ENCODE measurements at places on chromosomes 3 and 15.

DNA sequence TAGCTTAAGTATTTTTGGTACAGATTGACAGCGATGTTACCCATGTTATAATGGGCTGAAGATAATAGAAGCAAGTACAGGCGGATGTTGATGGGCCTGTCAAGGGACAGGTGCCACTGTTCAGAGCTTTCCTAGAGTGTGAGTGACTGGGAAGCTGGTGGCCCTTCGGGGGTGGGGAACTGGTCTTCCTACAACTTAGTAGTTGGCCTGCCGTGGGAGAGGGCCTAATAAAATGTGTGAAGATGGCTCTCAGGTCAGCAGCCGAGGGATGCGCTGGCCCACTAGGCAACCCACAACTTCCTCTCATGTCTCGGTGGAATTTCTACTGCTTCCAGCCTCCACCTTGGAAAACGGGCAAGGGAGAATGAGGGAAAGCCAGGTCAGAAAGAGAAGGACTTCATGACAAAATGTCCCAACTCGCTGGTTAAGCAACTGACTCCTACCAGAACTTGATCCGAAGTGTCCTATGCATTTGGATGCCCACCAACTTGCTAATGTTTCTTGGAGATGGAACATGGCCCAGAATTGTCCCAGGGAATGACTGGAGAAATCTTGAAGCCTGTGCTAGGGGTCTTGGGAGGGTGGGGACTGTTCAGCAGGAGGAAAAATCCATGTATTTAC lies 1.4 kb downstream of the GYG1 start:
- DNase-seq = no peak

- no peak for DNase-seq
These were observed 73.8 kb upstream of the ZBED2 start for GRCh38 chr3:111668888-111669488.

DNA sequence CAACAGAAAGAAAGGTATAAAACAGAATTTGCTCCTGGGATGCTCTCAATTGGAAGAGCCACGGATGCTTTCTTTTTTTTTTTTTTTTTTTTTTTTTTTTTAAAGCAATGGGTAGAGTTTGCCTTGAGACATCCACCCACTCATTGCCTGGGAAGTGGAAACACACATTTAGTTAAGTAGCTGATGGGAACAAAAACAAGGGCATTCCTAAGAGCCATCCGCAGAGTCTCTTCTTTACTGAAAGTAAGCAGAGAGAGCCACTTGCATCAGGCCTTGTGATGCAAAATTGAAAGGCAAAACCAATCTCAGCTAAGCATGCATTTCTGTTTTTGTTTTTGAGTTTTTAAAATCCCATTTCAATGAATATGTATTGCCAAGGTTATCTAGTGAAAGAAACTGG lies 787.9 kb upstream of the LMCD1 start:
- no peak for DNase-seq

DNA sequence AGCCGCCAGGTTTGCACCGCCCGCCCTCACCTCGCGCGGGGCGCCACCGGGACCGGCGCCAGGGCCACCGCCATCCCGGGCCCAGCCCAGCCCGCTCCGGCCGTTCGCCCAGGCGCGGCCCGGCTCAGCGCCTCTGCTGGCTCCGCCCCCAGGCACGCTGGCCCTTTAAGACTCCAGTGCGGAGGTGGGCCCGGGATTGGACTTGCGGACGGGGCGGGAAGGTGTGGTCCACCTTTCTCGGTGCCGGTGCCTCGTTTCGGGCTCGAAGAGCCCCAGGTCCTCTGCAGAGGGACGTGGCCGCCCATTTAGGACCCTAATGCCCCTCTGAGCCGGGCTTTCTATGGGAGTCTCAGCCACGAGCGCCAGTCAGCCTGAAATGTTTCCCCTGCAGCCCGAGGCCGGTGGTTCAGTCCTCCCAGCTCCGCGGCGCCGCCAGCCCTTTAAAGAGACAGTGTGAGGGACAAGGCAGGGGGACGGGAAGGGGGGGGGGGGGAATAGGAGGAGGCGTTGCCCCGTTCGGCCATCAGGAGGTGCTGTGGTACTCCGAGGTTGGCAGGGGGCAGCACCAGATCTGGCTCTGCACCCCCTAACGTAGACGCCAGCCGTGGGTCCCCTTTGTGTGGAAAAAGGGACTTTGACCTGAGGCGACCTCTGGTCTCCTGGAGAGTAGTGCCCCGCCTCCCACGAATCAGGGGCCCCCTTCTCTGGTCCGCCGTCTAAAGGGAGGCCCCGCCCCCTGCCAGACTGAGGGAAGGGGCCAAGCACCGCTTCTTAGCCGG lies 1.0 kb downstream of the HYAL2 start:
- peak; percentile 75 for DNase-seq

GRCh38 chr3:67017211-67017610 lies 19.1 kb downstream of the KBTBD8 start:
- no peak for DNase-seq

DNA sequence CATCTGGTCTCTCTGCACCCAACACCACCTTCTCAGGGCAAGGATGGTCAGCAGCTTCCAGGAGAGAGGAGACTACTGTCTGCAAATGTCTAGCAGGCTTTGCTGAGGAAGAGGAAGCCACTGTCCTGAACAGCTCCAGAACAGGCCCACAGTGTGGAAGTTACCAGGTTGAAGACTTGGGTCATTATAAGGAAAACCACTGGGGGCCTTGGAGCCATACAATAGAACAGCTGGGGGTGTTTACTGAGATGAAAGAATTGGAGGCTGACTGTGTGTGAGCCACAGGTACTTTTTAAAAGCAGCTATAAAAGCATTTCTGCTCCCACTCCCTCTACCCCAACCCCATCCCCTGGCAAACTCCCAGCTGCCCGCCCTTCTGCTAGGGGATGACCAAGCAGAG lies 24.2 kb downstream of the SRGAP3 start:
- no peak for DNase-seq

DNA sequence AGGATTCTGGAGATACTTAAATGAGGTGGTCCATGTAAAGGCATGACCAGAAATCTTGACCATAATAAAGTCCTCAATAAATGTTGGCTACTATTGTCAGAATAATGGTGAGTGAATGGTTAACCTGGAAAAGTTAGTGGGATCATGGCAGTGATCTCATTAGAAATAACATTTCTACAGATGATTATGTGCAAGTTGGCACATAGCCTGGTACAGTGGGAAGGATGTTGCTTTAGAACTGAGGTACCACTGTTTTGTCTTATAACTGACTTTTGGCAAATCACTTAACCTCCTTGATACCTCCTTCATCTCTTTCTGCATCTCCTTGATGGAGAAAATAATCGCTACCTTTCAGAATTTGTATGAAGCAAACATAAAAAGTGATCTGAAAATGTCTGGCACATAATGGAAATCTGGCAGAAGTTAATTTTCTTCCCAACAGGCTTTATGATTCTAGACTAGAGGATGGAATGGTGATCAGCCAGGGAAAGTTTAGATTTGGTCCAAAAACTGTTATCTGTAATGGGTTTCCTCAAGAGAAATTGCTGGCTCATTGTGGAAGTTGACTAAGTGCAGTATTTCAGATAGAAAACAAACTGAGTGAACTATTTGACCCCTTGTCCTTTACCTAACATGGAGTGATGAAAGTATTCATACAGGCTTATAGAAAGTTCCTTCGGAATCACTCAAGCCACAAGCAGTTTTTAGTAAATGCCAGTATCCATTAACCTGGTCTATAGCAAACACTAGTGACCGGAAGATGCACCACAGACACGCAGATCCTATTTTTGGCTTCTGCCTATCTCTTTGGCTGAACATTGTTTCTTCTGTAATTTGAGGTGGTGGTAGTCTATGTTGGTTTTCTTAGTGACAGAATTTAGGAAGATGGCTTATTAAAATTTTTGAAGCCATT lies 449.6 kb upstream of the TGFBR2 start:
- DNase-seq = no peak

DNA sequence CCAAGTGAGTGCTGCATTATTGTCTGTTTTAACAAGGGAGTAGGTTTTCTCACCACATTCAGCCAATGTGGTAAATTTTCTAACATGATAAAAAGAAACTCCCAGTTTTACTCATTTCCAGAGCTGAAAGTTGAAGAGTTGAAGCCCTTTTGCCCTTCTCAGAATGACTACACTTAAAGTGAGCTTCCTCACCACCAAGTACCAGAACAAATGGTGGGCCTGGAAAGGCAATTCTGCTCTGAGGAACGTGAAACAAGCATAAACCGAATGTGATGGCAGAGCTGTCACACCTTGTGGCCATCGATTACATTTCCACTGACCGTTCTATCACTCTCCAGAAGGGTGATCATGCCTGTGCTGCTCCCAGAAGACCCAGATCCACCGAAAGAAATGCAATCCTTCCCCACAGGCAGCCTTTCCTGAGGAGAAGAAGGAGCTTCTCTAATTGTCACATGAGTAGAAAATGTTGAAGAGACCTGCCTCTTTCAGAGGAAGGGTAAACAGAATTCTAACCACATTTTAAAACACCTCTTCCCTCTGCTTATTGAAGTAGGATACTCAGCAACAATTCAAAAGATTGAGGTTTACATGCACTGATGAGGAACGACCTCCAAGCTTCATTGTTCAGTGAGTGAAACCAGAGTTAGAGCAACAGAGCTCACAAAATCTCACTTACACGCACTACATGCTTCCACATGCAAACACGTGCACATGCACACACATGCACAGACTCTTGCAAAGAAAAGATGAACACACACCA lies 21.4 kb upstream of the CCR9 start:
- DNase-seq = no peak

DNA sequence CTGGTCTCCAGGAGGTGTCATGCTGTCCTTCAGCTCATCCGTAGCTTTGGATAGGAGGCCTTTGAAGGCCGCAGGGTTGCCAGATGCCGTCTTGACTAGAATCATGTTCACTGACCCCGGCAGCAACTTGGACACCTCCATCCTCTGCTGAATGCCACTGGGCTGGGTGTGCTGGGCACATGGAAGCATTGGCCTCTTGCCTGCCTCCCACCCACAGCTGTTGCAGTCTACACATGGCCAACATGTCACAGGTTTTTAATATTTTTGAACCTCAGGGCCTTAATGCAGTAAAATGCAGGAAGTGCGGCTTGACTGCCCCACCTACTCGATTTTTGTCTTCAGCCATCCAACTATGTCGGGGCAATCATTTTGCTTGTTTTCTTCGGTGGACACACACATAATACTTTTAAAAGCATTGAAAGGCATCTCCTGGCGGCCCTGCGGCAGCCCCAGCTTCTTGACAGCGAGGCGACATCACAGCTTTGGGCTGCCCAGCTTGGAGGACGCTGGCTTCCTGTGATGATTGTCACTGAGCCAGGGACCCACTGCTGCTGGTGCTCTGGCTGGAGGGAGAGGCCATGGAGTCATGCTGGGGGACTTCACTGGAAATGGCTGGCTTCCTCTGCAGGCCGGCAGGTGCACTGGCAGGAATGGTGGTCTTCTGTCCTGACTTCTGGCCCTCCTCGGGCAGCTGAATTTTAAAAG lies 31.6 kb upstream of the ACAD9 start:
- DNase-seq = no peak

GRCh38 chr15:39361497-39361896 lies 219.4 kb upstream of the THBS1 start:
- DNase-seq = no peak

GRCh38 chr3:57952651-57953050 lies 55.6 kb upstream of the FLNB start:
- no peak for DNase-seq

- no peak for DNase-seq
These were observed 782.6 kb downstream of the DIPK2A start for GRCh38 chr3:144754076-144754783.

- DNase-seq = no peak
These were observed 9.7 kb upstream of the PGPEP1L start for GRCh38 chr15:99017322-99017701.

GRCh38 chr3:26592451-26592850 lies 30.1 kb upstream of the LRRC3B start:
- DNase-seq = no peak

DNA sequence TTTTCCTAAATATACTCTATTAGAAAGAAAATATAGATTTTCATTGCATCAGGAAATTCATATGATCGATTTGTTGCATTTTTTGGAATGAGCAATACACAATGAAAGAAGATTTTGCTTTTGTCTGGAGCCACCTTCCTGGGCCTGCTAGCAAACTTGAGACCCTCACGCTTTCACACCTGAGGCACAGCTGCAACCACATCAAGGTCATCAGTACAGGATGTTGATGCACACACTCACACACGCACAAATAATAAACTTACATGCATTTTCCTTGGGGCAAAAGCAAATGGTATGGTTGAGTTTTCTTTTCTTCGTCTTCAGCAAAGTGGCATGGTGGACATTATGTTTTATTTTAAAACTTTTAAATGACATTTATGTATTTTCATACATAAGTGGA lies 64.8 kb upstream of the SATB1 start:
- DNase-seq = no peak

GRCh38 chr3:74435631-74436030 lies 178.8 kb downstream of the CNTN3 start:
- DNase-seq = no peak

- no peak for DNase-seq
These were observed 123.6 kb upstream of the ALCAM start for GRCh38 chr3:105243076-105243475.

DNA sequence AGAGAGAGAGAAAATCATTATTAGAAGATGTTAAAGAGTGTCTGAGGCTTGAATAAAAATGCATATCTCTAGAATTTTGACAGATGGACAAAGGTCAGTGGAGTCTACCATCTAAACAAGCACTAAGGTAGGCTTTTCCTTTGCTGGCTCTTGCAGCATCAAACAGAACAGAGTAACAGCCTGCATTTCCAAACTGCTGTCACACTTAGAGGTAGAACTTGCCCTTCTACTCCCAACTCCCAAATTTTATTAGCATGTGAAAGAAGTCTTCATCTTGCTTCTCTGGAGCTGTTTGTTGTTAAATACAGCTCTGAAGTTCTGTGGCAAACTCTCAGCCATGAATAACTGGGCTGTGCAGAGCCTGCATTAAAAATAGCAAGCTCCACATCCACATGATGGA lies 4.1 kb upstream of the MB21D2 start:
- no peak for DNase-seq

DNA sequence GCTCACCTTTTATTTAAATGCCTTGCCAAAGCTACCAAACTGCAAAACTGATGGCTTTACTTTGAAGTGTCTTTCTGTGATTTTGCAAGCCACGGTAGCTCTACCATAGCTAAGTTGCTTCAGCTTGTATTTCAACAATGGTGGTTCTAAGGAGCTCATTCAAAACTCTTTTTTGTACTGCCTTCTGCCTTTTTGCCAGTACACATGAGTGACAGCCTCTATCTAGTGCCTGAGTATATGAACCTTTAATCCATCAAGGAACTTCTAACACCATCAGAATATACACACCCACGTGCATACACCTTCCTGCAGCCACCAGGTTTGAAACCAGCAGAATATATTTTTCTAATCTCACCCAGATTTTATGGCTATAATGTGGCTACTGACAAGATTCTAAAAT lies 10.4 kb upstream of the NR2F2 start:
- no peak for DNase-seq

DNA sequence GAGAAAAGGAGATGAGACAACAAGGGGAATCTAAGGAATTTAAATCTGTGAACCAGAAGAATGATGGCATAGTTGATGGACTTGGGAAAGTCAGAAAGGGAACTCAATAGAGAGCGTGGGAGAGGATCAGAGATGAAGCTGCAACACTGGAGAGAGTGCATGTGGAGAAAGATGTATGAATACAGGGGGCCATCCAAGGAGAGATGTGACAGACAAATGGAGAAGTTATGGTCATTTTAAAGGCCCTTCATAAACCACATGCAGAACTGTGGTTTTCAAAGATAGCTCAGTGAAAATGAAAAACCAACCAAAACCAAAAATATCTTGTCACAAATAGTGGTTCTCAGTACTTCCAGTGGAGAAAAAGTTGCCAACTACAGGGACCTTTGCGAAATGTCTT lies 265.2 kb downstream of the SUCLG2 start:
- DNase-seq = no peak

GRCh38 chr3:114451051-114451451 lies 157.2 kb downstream of the TIGIT start:
- DNase-seq = no peak

GRCh38 chr15:38187630-38188313 lies 64.9 kb upstream of the SPRED1 start:
- DNase-seq = no peak
